Mesothelial cell of epicardium (in vitro differentiated cells): ENCODE measurements at places on chromosomes 5 and 9.

DNA sequence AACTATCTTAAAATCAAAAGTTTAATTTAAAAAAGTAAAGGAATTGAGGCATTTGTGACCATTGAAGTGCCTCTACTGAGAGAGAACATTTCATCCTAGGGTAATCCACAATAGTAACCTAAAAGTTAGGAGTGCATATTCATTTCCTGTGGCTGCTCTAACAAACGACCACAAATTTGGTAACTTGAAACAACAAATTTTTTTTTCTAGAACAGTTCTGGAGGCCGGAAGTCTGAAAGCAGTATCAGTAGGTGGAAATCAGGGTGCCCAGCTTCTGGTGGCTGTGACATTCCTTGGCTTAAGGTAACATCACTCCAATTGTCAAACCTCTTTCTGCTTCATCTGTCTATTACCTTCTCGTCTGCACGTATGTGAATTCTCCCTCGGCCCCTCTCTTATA lies 67.1 kb upstream of the SSBP2 start:
- DNase-seq, result no peak

DNA sequence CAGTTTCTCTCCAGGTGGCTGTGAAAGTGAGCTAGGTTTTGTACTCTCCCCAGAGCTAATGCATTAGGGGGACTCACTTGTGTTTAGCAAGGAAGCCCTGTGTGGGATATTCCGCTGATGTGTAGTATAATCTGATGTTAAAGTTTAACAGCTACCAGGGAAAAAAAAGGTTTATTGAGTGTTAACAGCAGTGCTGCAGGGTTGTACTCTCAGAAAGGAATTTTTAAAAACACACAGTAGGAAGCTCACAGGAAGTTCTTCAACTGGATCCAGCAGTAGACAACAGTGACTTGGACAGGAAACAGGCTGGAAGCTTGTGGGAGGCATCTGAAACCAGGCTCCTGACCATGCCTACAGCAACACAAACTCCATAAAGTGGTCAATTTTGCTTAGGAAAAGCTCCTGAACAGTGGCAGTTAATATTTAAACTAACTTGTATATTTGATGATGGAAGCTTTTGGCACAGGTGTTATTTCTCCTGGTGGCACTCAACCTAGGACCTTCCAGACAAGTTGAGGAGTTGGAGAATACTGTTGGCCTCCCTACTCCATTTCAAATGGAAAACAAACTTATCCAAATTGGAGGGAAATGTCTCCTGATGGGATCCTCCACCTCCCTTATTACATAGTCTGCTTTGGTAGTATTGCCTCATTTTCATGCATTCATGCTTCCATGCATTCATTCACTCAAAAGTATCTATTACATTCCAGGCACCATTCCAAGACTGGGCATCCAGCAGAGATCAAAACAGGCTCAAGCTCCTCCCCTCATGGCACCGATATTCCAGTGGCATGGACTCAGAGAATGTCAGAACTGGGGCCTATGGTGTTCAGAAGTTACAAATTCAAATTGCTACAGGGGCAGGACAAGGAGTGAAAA lies 54.7 kb downstream of the FOXD1 start:
- DNase-seq, result no peak

DNA sequence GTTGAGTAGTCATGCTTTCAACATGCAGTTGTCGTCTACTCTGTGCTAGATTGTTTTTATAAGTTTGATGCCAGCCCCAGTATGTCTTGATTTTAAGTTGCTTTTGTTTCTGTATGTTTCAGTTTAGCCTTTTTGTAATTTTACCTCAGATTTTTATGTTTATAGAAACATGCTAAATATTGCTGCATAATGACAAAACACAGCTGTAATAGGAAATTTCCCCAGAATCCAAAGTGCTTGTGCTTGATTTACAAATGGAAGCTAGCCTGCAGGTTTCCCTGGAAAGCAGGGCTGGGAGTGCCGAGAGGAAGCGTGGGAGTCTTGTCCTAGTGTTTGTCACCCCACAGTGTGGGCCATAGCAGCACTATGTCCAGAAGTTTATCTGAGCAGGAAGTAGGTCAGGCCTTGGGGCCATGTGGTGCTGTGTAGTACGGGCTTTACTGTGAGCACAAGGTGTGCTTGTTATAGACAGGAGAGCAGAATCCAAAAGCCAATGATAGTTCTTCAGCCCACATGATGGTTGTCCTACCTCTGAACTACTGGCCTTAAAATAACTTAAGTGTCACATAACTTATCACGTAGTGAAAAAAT lies 100.0 kb upstream of the NREP start:
- DNase-seq, result no peak

DNA sequence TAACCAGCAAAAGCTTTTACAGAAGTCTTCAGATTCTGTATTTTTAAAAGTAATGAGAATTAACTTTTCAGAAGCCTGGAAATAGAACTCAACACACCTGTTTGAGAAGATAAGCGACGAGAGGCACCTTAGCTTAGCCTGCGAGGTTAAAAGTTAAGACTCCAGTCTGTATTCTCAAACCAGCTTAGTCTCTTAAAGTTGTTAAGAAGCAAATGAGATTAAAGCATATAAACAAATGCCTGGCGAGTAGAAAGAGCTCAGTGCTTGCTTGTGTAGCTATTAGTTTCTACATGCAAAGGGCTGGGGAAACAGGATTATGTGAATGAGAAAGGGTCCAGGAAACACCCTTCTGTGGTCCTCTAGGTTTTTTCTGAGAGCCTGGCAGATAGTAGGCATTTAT lies 51.7 kb downstream of the MTAP start:
- no peak for DNase-seq

DNA sequence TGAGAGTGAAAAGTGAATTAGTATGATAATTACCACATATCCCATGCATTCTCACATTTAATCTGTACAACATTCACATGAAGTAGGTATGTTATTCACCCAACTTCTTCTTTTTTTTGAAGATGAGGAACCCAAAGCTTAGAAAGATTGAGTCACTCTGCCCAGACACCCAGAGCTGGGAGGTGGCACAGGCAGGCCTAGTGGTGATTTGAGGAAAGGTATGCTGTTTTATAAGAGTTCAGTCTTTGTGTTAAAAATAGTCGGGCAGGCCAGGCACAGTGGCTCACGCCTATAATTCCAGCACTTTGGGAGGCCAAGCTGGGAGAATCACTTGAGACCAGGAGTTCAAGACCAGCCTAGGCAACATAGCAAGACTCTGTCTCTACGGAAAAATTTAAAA lies 285.3 kb downstream of the NR3C1 start:
- no peak for DNase-seq

DNA sequence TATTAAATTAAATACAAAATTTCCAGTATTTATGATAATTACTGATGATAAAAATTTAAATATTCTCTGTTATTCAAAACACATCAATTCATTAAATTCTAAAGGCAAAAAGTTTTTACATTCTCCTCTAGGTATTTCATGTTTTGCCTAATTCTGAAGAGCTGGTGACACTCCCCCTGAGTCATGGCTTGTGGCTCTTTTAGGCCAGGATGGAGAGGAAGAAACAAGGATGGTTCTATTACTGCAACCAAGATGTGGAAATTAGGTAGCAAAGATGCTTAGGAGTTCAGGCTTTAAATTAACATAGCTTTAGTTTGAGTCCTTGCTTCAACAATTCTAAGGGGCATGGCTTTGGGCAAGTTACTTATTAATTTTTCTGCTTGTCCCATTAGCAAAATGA lies 1295.8 kb downstream of the EFNA5 start:
- no peak for DNase-seq

DNA sequence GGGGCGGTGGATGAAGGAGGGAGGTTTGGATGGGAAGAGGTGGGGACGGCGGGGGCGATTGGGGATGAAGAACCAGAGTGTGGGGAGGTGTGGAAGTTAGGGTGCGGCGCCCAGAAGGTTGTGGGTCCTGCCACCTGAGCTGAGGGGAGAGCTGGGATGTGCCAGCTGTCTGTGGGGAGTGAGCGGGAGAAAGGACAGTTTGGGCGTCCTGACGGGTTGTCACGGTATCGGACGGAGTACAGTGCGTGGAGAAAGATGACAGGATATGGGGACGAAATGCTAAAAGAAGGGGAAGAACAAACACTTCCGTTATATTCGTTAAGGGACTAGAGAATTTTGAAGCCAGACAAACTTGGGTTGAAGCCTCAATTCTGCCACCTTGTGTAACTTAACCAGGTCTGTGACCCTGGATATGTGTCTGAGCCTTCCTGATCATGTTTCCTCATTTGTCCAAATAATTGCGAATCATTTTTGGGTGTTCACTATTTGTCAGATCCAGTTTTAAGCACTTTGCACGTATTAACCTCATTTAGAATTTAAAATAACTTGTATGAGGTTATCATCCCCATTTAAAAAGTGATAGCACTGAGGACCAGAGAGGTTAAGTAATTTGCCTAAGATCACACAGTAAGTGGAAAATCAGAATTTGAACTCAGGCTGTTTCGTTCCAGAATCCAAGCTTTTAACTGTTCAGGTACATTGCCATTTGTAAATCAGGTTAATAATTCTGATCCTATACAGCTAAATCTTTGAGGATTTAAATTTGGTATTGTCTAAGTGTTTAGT lies 689 bp downstream of the CNTRL start:
- DNase-seq, result no peak

- DNase-seq, result no peak
Measured at GRCh38 chr5:179738742-179739141, 6.1 kb downstream of the MAML1 start.

GRCh38 chr5:82699737-82700136 lies 377.5 kb downstream of the TMEM167A start:
- no peak for DNase-seq

DNA sequence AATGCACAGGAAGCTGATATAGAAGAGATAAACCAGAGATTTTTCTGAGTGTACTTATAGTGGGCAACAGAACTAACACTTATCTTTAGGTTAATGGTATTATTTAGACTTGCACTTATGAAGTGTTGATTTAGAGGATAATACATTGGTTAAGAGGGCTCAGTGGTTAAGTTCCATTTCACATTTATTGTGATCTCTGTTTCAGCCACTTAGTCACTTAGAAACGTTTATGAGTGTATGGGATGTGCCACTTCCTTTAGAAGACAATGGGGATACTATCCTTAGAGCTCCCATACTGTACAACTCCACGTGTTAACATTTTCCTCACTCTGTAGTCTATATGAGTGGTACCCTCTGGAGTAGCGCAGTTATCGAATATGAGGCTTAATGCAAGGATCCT lies 57.5 kb downstream of the PIP5K1B start:
- no peak for DNase-seq

GRCh38 chr5:127089191-127089590 lies 15.9 kb upstream of the C5orf63 start:
- DNase-seq, result no peak

DNA sequence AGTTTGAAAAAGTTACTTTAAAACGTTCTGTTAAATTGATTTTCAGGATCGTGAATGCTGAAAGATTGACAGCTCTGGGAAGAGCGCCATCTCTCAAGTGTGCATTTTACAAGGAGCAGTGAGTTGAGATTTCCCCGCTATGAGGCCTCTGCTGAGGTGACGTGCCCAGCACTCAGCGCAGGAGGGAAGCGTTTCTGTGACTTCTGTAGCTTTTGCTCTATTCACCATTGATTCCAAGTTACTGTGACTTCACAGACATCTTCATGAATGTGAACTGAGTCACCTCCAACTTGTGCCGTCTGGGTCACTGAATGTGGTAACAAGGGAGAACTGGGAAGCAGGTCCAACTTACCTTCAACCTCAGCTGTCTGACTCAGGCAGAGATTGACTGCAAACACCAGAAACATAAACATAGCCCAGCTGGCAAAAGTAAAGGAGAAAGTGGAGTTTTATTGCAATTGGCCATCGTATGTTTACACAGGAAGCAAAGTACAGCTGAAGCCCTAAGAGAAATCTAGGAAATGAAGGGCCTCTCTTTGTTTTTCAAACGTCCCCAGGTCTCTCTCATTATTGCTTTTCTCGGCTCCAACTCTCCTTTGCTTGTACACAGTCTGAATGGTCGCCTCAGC lies 428.8 kb upstream of the CLINT1 start:
- DNase-seq, result no peak

GRCh38 chr9:133711428-133712220 lies 26.5 kb downstream of the SARDH start:
- DNase-seq, result no peak

DNA sequence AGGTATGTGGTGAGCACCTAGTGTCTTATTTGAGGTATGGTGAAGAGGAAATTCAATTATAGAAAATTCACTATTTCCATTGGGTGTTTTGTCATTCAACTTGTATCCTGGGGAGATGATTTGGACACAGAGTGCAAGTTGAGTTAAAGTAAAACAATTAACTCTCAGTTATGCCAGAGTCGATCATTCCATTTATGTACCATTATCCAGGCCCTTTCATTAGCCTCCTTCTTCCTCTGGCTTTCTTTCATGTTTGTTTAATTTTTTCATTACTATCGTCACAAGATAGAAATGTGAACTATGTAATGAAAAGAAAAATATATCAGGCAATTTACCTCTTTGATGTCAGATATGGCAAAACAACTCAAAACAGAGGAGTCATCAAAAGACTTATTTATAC lies 1347.2 kb upstream of the NUDT12 start:
- no peak for DNase-seq

GRCh38 chr5:60334281-60334713 lies 365.7 kb downstream of the DEPDC1B start:
- DNase-seq, result no peak

- DNase-seq, result no peak
Measured at GRCh38 chr9:20473515-20474013, 148.7 kb downstream of the MLLT3 start.

- no peak for DNase-seq
Measured at GRCh38 chr9:33111631-33112030, 35.2 kb upstream of the SMU1 start.

GRCh38 chr5:10246761-10247160 lies 2.9 kb downstream of the ATPSCKMT start:
- DNase-seq, result no peak

- DNase-seq, result no peak
Measured at GRCh38 chr9:134360180-134360759, 34.0 kb downstream of the RXRA start.

- DNase-seq, result no peak
Measured at GRCh38 chr5:74953937-74954720, 87.9 kb upstream of the FAM169A start.

DNA sequence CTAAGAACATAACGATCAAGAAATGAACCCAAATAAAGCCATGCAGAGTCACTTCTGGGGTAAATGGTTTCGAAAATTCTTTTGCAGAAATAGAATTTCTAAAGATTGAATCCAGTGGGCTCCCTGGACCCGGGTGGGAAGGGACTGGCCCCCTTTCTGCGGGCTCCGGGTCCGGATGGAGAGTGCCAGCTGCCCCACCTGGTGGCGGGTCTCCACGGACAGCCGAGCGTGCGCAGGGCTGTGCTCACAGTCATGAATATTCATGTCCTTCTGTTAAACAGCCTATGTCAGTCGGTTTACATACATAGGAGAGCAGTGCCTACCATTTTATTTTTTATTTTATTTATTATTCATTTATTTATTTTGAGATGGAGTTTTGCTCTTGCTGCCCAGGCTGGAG lies 4.7 kb upstream of the PPP1R26 start:
- DNase-seq, result peak; percentile 54

GRCh38 chr5:180329606-180330269 lies 23.4 kb downstream of the GFPT2 start:
- DNase-seq, result no peak

GRCh38 chr5:132981288-132981687 lies 17.9 kb upstream of the AFF4 start:
- no peak for DNase-seq
